Naive thymus-derived CD8-positive, alpha-beta T cell (primary cell): ENCODE measurements at places on chromosomes 5 and 9.

DNA sequence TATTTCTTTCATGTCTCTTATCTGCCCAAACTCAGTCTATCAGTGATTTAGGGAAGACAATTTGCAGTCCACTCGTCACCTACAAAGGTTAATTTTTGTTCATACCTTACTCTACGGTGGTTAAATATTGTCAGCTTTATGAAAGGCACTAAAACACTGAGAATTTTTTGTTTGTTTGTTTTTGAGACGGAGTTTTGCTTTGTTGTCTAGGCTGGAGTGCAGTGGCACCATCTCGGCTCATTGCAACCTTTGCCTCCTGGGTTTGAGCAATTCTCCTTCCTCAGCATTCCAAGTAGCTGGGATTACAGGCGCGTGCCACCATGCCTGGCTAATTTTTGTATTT, 26.4 kb upstream of the TXN start:
- DNase-seq, result no peak

DNA sequence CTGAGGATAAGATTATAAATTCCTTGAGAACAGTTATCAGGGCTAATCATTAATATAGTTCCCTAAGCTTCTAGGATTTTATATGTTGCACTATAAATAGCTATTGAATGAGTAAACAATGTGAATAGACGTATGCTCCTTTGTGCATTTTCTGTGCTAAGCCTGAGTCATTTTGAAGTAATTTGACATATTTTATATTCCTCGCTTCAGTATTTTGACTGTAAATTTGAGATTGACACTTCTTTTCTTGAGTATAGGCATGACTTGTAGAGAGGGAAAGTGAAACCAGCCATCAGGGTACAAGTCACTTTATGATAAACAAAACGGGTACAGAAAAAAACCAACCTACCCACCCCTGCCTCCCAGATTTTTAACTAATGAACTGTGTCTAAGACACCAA, 367.7 kb upstream of the PRR16 start:
- no peak for DNase-seq

DNA sequence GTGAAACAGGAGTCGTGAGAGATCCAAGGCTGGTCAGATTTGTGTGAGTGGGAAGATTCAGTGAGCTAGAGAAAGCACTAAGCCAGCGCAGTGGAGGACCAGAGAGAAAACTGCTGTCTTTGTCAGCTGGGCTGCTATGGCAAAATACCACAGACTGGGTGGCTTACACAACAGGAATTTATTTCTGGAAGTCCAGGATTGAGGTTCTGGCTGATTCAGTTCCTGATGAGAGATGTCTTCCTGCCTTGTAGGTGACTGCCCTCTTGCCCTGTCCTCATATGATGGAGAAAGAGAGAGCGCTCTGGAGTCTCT, 24.2 kb upstream of the ANKRD33B start:
- no peak for DNase-seq

- DNase-seq, result no peak
Measured at GRCh38 chr5:186091-187041, 4.9 kb upstream of the LRRC14B start.

GRCh38 chr5:12704955-12705354, 800.7 kb upstream of the CTNND2 start:
- no peak for DNase-seq

DNA sequence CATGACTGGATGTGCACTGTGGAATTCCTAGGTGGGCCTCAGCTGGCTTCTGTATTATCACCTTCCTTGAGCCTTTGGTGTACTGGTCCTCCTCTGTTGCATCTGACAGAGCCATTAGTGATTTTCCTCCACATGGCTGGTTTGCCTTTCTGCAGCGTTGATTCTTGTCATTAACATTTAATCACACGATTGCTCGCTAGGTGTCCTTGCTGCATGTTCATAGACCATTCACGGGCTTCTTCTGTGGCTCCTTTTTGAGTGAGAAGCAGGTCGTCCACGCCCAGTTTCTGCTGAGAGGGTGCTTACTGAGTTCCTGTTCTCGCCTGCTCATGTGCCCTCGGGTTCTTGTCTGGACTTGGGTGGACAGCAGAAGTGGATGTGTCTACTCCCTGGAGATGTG, 29.3 kb downstream of the ADAMTS16 start:
- no peak for DNase-seq

- DNase-seq, result peak; percentile 70
Measured at GRCh38 chr9:94065535-94065961, 18.7 kb upstream of the PTPDC1 start.

GRCh38 chr9:37988041-37988440, 81.0 kb downstream of the SHB start:
- no peak for DNase-seq

- DNase-seq, result no peak
Measured at GRCh38 chr5:78841767-78842166, 143.3 kb downstream of the ARSB start.

DNA sequence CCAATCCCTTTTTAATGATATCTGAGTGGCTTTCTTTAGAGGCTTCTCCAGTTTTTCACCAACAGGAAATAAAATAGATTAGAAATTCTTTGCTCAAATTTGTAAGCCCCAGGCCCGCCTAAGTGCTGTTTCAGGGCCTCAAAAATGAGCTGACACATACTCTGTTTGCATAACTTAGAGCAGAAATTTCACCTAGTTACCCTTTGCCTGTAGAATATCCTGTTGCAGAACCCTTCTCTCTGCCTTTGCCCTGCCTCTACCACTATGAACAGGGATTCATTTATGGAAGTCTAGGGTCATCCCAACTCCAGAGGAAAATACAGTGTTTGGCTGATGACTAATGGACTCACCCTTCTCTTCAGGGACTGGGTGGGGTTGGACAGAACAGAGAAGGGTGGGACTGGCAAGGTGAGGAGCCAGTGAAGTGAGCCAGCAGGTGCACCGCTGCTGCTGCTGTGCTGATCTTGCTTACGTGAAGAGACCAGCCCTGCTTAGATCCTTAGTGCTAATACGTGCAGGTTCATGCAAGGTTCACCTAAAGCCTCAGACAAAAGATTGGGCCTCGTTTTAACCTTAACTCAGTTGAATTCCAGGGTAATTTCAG, 22.8 kb downstream of the OSTF1 start:
- DNase-seq, result no peak

DNA sequence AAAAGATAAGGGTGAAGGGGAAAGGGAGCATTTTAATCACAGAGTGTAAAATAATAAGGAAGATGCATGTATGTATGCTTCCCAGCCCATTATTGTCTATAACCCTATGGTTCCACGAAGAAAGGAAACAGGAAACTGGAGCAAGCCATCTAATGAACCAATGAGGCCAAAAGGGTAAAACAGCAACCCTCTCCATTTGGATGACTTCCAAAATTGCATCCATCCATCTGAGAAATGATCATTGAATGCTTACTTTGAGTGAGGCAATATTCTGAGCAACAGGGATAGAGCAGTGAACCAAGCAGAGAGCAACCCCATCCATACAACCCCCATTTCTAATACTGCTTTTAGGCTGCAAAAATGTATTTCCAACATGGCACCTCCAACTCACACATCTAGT, 46.9 kb downstream of the ARL15 start:
- no peak for DNase-seq

DNA sequence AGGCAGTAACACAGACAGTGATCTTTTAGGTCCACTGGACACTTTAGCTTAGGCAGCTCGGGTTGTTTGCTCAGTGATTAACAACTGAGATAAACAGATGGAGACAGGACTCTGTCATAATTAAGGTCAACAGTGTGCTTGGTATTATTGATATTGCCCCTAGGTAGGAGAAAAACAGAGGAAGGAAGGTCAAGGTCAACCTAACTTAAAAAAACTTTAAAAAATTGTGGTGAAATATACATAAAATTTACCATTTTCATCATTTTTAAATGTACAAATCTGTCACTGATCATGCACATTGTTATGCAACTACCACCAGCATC, 2.1 kb upstream of the HSPA4 start:
- no peak for DNase-seq

- no peak for DNase-seq
Measured at GRCh38 chr5:173211284-173211683, 23.7 kb downstream of the NKX2-5 start.

- no peak for DNase-seq
Measured at GRCh38 chr5:160488394-160489325, 67.0 kb downstream of the PTTG1 start.

DNA sequence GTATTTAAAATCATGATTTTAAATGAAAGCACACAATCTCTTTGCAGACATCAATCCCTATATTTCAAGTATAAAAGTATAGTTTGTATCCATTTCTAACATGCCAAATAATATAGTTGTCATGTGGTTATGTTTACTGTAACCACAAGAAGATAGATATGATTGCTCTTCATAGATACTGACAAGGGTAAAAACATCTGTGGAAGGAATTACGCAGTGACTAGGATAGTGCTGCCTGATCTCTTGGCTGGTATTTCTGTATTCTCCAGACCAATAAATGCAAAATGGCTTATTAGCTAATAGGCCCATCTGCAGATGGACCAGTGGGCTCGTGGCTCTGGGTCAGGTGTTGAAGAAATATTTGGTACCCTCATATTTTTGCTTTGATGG, 34.9 kb upstream of the FBN2 start:
- DNase-seq, result no peak

DNA sequence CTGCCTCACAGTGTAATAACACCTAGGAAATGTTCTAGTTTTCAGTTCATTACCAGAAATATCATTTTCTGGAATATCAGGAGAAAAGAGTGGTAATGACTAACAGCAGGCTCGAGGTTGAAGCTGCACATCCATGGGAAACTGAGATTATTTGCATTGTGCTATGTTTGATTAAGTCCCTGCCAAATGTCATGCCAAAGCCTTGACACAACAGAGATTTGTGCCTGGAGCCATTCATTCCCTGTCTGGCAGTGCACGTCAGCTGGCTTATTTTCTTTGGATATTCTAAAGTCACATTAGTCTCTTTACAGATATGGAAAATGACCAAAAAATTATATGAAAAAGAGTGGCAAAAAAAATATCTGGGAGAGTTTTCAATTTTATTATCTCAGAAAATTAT, 848.0 kb downstream of the PTPRD start:
- no peak for DNase-seq

DNA sequence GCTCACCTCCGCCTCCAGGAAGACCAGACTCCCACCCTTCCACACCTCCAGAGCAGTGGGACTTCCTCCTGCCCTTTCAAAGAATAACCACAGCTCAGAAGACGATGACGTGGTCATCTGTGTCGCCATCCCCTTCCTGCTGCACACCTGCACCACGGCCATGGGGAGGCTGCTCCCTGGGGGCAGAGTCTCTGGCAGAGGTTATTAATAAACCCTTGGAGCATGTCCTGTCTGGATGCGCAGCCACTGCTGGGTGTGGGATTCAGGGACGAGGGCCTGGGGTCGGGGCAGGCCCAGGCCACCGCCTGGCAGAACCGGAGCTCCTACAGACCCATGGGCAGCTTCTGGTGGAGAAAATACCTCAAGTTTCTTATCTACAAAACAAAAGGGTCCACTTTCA, 5.0 kb downstream of the PAEP start:
- DNase-seq, result no peak
